ENCODE measurements at places on chromosomes 3 and 15. TPM values are rescaled to one million over a fixed set of nuclear protein-coding genes. Genes with fewer than 3 reads are reported as not detected.

DNA sequence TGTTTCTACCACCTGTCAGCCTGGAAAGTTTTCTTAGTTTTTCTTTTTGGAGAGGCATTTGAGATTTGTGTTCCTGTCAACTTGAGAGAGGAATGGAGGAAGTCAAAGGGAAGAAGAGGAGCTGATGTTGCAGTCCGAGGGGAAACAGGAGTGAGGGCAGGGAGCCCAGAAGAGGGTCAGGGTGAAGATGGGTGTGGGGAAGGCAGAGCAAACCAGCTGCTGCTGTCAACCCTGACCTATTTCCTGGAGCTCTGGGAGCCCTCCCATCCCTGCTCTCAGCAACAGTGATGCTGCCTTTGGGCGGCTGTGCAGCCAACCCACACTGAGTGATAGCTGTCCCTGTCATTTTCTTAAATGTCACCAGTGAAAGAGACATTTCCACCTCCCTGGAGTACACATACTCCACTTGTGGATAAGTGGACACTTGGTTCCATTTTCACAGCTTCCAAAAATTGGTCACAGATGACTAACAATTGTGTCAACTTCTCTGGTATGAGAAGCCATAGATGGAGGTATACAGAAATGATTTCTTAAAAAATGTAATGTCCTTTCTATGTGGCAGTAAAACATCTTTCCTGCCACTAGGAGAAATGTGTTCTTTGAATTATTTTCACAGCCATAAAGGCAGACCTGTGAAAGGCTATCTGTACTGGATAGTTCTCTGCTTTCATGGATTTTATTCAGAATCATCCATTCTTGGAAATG, 556.3 kb upstream of the TBL1XR1 start:
- peak; percentile 63 for DNase-seq

- no peak for DNase-seq
These were observed 42.2 kb upstream of the TOPBP1 start for GRCh38 chr3:133703915-133704314.

GRCh38 chr3:197135212-197135611, 105.6 kb upstream of the MELTF start:
- no peak for DNase-seq

Gene CHDH
- polyA plus RNA-seq, result 26.5 TPM
